ENCODE measurements at places on chromosomes 6 and 20. TPM values are rescaled to one million over a fixed set of nuclear protein-coding genes. Genes with fewer than 3 reads are reported as not detected.
A peak's percentile ranks its signal among the peaks of the same experiment; 100 is the strongest.

DNA sequence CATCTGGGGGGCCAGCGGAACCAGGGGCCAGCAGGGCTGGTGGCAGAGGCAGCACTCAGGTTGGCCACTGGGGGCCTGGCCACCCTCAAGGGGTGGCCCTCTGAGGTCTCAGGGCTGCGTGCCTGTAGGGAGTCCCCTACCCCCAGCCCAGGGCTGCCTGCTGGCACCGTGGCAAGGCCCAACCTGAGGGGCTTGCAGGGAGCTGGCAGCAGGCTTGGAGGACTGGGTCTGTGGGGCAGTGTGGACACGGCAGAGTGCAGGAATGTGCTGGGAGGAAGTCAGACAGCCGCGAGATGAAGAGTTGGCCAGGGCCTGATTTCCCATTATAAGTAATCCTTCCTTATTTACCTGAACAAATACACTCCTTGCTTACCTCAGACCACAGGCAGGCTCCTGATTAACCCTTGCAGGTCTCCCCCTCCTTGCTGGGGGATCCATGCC lies at the start of gene SPDEF:
TSS of gene SPDEF (minus strand) at position 299 of the 441 bp plus-strand sequence. CDS start 11,874 bp downstream, outside the sequence.
- H3K4me3 ChIP-seq, result no peak within 1 kb of the TSS
- no peaks in the 10 kb centered on the region for H3K4me1 ChIP-seq
- H3K27me3 ChIP-seq, result peaks cover 16% of the 10 kb centered on the region
- H3K27ac ChIP-seq, result no peak within 1 kb of the TSS
- no peaks in the 10 kb centered on the region for H3K36me3 ChIP-seq
- no peak for DNase-seq

- no peak for DNase-seq
- H3K27ac ChIP-seq, result no peak overlapping the region
- H3K4me3 ChIP-seq, result no peak overlapping the region
- no peaks in the 10 kb centered on the region for H3K27me3 ChIP-seq
- no peaks in the 10 kb centered on the region for H3K4me1 ChIP-seq
- no peaks in the 10 kb centered on the region for H3K36me3 ChIP-seq
Observed at GRCh38 chr6:45707176-45707575, 308.5 kb downstream of the CLIC5 start.

GRCh38 chr6:47246551-47246950 lies 63.2 kb downstream of the TNFRSF21 start:
- H3K36me3 ChIP-seq, result no peaks in the 10 kb centered on the region
- DNase-seq, result no peak
- H3K4me1 ChIP-seq, result peaks cover 9% of the 10 kb centered on the region
- no peaks in the 10 kb centered on the region for H3K27me3 ChIP-seq

- no peak overlapping the region for H3K27ac ChIP-seq
- peaks cover 8% of the 10 kb centered on the region for H3K4me1 ChIP-seq
- H3K4me3 ChIP-seq, result no peak overlapping the region
- H3K27me3 ChIP-seq, result peaks cover 6% of the 10 kb centered on the region
- no peak for DNase-seq
- H3K36me3 ChIP-seq, result no peaks in the 10 kb centered on the region
Observed at GRCh38 chr20:23048283-23049200, 930 bp downstream of the THBD start.

DNA sequence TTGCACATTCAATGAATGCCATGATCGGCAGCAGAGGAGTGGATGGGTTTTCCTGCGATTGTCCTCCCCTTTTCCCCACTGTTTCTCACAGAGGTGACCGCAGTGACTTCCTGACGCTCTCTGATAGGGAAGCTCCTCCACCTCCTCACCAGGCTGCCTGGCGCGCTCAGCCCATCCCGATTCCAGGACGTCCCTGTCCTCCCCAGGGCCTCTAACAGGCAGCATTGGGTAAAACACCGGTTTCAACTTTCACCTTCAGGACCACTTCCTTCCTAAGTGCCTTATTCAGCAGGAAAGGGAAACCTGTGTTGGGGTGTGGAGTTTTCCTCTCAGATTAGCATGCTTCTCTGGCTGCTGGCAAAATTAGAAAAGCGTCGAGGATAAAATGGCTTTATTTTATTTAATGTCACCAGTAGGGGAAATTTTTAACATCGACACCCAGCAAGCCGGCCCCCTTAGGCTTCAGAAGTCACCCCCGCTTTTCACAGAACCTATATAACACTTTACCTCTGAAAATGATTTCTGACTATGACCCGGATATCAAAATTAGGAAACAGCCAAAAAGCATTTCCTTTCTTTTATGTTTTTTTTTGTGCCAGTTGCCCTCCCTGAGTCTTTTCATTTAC lies 570.4 kb upstream of the GJE1 start:
- peak; percentile 2 for DNase-seq
- H3K4me1 ChIP-seq, result peaks cover 2% of the 10 kb centered on the region
- no peaks in the 10 kb centered on the region for H3K27me3 ChIP-seq
- H3K27ac ChIP-seq, result peak overlapping the region; percentile 46

GRCh38 chr6:43774776-43775534 lies 4.9 kb downstream of the VEGFA start:
- no peaks in the 10 kb centered on the region for H3K36me3 ChIP-seq
- peaks cover 47% of the 10 kb centered on the region for H3K27me3 ChIP-seq
- H3K4me1 ChIP-seq, result peaks cover 2% of the 10 kb centered on the region
- no peak overlapping the region for H3K27ac ChIP-seq
- DNase-seq, result peak; percentile 54
- H3K4me3 ChIP-seq, result no peak overlapping the region

DNA sequence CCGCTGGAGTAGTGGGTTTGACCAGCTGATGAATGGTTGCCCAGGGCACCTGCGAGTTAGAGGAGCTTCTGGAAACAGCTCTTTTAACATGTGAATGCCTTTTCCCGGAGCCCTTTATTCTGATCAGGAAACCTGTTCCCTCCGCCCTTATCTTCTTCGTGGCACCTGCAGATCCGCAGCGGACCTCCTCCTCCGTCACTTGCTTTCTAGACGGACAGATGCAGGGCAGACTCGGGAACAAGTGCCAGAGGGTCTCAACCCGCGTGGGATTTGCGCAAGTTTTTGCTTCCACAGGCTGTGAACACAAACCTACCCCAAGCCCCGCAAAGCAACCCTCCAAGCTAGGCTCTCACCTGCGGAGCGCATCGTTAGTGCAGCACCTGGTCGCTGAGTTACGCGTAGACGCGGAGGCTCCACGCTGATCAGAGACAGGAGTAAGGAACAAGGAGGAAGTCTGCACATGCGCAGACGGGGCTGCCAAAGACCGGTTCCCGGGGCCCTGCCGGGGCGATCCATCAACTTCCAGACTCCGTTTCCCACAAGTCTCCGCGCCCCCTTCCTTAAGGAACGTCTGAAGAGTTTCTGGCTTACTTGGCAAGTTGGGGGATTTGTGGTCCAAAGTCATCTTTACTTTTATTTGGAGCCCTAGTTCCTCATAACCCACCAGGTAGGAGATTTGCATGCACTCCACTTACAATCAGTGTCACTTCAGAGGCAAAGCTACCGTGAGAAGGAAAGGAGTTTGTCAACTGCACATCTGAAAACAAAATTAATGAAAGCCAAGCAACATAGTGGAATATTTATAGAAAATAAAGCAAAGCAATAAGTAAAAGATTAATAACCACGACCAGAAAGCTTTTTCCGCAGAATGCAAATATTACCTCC lies 52.7 kb upstream of the ELMO2 start:
- H3K4me1 ChIP-seq, result peaks cover 4% of the 10 kb centered on the region
- H3K27me3 ChIP-seq, result peaks cover 19% of the 10 kb centered on the region
- no peak for DNase-seq
- H3K27ac ChIP-seq, result no peak overlapping the region

GRCh38 chr6:1609041-1609647 lies 571 bp upstream of the FOXC1 start:
- peaks cover 76% of the 10 kb centered on the region for H3K27me3 ChIP-seq
- H3K4me1 ChIP-seq, result peaks cover 21% of the 10 kb centered on the region
- H3K27ac ChIP-seq, result no peak overlapping the region
- no peaks in the 10 kb centered on the region for H3K36me3 ChIP-seq

The PPP1R14C gene
- not detected for total RNA-seq

The LGSN gene
- not detected for total RNA-seq

The GJA10 gene
- total RNA-seq, result not detected

The HLA-DOB gene
- total RNA-seq, result 3.4 TPM

The MRPL14 gene
- 22.5 TPM for total RNA-seq

The PAX1 gene
- total RNA-seq, result not detected

The SEL1L2 gene
- total RNA-seq, result not detected
